ENCODE measurements at places on chromosomes 2 and 18.

- DNase-seq, result peak; percentile 45
These were observed 18.9 kb upstream of the WDR33 start for GRCh38 chr2:127829845-127830246.

DNA sequence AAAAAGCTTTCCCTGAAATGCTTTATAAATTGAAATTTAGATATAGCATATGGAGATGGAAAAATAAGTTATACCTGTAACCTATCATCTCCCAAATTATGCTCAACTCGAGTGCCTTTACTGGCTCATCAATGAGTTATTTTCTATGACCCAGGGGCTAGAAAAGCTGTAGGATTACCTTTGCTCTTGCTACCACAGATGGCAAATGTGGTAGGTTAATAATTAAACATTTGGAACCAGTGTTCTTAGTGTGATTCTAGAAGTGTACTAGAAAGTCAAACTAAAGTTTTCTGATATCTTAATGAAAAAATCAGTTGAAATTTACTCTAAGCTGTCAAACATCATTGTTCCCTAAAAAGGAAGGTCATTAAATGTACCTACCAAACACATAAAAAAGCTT lies 22.5 kb downstream of the ALS2 start:
- no peak for DNase-seq

GRCh38 chr18:11533942-11534496 lies 75.4 kb upstream of the SLC35G4 start:
- DNase-seq, result no peak

DNA sequence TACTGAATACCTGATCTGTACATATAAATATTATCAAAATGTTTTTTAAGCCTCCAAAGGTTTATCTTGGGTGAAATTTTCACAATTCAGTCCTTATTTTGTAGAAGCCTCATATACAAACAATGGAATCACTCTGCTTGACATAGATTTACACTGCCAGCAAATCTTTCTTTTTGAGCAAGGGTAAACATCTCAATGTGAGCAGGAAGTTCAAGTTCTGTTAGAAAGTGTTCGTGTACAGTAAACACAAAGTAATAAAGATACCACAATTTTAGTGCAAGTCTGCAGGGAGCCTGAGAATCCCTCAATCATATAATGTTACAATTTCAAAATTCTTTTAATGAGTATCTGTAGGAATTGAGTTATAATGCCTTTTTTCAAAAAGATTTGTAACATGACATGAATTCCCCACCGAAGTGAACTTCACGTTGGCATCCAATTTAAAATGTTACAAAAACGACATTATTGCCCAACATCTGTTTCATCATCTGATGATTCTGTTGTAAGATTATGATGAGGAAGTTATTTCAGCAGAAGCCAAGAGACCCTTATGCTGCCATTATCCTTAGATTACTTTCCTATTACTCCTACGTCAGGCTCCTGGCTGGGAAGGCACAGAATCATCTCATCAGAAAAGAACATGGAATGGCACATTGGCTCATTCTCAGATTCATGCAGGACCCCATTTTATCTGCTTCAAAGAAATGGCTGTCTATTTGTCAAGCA lies 283.9 kb upstream of the ACVR2A start:
- no peak for DNase-seq

GRCh38 chr2:137964859-137965459 lies 686 bp downstream of the HNMT start:
- DNase-seq, result no peak

- DNase-seq, result no peak
These were observed 826.5 kb upstream of the PIK3C3 start for GRCh38 chr18:41128545-41128944.

- DNase-seq, result no peak
These were observed 1104.0 kb upstream of the PIK3C3 start for GRCh38 chr18:40851014-40851429.

GRCh38 chr2:932320-933115 lies 18.1 kb upstream of the SNTG2 start:
- no peak for DNase-seq

DNA sequence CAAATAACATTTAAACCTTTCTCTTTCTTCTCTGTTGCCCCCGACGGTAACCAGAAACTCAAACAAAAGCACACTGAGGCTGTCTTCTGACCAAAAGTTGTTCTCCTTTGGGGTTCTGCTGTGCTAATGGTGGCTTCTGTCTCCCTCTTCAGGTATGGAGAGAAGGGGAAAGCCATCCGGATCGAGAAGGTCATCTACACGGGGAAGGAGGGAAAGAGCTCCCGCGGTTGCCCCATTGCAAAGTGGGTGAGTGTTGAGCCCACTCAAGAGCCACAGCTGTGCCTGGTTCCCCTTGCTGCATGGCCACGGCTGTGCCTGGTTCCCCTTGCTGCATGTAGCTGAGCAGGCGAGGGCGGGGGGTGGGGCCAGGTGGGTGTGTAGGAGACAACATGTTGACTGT lies 67.4 kb downstream of the BOLA3 start:
- no peak for DNase-seq

GRCh38 chr2:8609357-8609811 lies 72.5 kb upstream of the ID2 start:
- no peak for DNase-seq

DNA sequence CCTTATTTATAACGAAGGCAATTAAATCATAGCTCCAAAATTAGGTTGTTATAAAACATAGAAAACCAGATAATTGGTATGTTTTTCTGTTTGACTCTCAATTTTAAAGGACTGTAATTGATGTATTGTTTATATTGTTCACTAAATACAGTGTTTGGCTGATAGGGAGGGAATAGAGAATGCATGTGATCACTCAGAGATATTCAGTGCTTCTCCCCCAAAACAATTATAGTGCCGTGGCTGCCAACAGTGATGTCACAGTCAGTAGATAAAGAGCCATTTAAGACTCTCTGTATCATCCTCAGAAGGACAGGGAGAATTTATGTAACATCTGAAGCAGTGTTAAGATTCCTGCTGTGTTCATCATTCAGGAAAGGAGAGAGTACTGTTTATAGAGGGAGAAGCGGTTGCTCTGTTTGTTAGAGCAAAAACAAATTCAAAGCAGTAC lies 69.6 kb downstream of the PHLPP1 start:
- no peak for DNase-seq

- no peak for DNase-seq
These were observed 100.9 kb downstream of the ATP9B start for GRCh38 chr18:79169958-79170555.

GRCh38 chr2:69089266-69089665 lies 76.3 kb downstream of the ANTXR1 start:
- no peak for DNase-seq

- no peak for DNase-seq
These were observed 119.1 kb upstream of the RND3 start for GRCh38 chr2:150606380-150607060.

GRCh38 chr2:29518010-29518409 lies 402.8 kb downstream of the CLIP4 start:
- DNase-seq, result no peak

DNA sequence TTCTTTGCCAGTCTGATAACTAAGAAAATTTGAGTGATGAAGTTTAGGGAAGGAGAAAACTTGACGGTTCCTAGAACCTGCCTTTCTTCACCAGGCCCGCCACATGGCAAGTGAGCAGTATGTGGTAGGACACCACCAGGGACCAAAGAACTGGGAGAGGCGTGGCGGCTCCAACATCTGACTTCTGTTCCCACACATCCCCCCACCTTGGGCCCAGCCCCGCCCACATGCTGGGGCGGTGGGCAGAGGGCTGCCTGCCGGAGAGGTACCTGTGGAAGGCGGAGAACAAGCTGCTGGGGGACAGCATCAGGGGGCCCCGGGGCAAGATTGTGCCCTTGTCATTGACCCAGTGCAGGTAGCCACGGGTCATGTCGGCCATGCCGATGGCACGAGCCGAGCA lies 75.0 kb downstream of the EMILIN2 start:
- DNase-seq, result no peak

- no peak for DNase-seq
These were observed 10.2 kb downstream of the INSIG2 start for GRCh38 chr2:118098307-118099030.

- peak; percentile 57 for DNase-seq
These were observed 41.0 kb upstream of the MGAT4A start for GRCh38 chr2:98771721-98772524.

GRCh38 chr18:293536-293935 lies 25.7 kb upstream of the THOC1 start:
- no peak for DNase-seq

GRCh38 chr2:204205082-204205481 lies 268.5 kb downstream of the ICOS start:
- no peak for DNase-seq

- no peak for DNase-seq
These were observed 53.1 kb downstream of the CAB39 start for GRCh38 chr2:230765611-230766300.

GRCh38 chr2:63073994-63074393 lies 23.4 kb downstream of the OTX1 start:
- no peak for DNase-seq

- no peak for DNase-seq
These were observed 157.0 kb upstream of the NDUFV2 start for GRCh38 chr18:8945514-8945913.

- no peak for DNase-seq
These were observed 3.3 kb downstream of the KLHL30 start for GRCh38 chr2:238141541-238142318.

- DNase-seq, result no peak
These were observed 77.5 kb upstream of the PROKR1 start for GRCh38 chr2:68565858-68566257.

GRCh38 chr2:227325839-227326195 lies 766 bp downstream of the MFF start:
- no peak for DNase-seq

DNA sequence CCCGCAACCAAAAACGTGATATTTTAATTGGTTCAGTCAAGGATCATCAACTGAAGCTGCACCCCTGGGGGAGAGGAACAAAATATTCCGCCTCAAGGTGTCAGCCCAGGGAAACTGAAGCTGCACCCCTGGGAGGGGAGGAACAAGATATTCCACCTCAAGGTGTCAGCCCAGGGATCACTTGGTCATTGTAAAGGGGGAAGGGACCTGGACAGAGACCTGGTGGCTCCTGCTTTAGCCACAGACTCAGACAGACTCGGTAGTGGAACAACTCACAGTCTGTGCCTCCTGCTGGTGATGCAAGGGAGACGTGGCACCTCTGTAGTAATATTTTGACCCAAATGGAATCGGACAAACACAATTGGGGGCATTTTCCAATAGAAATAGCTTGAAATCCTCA lies 75.1 kb downstream of the GBX2 start:
- no peak for DNase-seq

GRCh38 chr2:1282552-1282951 lies 130.7 kb upstream of the TPO start:
- no peak for DNase-seq

DNA sequence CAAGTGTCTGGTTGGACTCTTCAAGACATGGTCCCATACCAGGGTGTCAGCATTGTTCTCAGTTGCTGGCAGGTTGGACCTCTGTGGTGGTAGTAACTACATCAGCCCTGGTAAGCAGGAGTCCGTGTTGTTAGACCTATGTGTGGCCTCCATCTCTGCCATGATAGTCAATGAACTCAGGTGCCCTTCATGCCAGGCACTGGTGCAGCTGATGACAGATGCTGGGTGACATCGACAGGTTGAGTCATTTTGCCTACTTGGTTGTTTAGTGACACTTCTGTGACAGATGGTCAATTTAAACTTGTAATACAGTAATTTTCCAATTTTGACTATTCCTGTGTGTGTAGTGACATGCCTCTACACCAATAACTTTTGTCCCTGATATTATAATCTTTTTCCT lies 189.7 kb downstream of the SP3 start:
- DNase-seq, result no peak

DNA sequence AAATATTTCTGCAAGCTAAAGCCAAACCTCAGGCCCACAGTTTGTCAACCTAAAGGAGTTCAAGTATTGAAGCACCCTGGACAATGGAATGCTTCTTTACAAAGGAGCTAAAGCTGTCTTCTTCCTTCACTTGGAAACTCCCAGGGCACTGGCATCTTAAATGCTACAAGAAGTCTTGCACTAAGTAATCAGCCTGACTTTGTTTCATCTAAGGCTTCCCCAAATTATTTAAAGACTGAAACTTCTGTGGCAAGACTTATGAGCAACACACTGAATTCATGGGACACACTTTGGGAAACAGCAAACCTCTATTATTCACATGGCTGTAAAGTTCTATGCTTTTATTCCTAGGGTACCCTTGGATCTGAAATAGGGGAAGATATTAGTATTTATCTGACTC lies 14.7 kb downstream of the PID1 start:
- no peak for DNase-seq

- no peak for DNase-seq
These were observed 77.0 kb upstream of the ST8SIA5 start for GRCh38 chr18:46833899-46834298.

- DNase-seq, result no peak
These were observed 6.4 kb upstream of the ATP9B start for GRCh38 chr18:79062806-79063205.

GRCh38 chr2:69625078-69625795 lies 18.3 kb downstream of the AAK1 start:
- DNase-seq, result no peak

- DNase-seq, result no peak
These were observed 89.3 kb downstream of the CABYR start for GRCh38 chr18:24227977-24228666.

DNA sequence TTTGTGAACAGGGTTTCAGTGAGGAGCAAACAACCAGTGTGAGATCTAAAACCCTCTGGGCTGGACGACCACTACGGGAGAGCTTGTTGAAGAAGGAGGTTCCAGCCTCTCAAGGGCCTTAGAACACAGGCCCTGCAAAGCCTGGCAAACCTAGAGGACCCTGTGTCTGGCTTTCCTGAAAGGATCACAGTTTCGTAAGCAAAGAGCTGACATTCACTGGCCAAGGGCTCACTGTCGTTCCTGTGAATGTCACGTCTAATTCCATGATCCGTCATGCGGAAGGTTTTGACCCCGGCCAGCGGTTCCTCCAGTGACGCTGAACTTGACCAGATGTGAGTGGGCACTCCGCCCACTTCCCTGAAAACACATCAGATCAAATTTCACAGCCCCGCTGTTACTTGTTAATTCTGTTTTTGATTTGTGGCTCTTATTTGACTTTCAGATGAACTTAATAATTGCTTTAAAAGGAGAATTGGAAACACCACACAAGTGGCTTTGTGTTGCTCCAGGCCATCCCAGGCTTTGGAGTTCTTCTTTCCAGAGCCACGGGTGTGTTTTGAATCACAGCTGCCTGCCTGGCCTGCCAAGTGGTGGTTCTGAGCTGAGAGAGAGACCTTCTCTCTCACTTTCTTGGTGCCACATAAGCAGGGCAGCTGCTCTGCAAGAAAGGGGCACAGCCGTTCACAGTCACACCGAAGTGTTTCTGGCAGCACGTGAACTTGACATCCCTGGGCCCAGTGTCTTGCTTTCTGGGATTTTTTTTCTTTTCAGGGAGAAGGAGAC lies 308.4 kb downstream of the NDUFA10 start:
- DNase-seq, result no peak

GRCh38 chr2:155377266-155377680 lies 678.8 kb downstream of the KCNJ3 start:
- DNase-seq, result no peak

- no peak for DNase-seq
These were observed 130.7 kb upstream of the GPC1 start for GRCh38 chr2:240304746-240305161.

Data from T-helper 22 cell (primary cell).